ENCODE measurements at places on chromosomes 6 and 20. TPM values are rescaled to one million over a fixed set of nuclear protein-coding genes. Genes with fewer than 3 reads are reported as not detected.

Gene NKX2-2
- not detected for total RNA-seq

Gene RUNX2
- 0.55 TPM for total RNA-seq

Gene COL9A1
- 18.7 TPM for total RNA-seq

DNA sequence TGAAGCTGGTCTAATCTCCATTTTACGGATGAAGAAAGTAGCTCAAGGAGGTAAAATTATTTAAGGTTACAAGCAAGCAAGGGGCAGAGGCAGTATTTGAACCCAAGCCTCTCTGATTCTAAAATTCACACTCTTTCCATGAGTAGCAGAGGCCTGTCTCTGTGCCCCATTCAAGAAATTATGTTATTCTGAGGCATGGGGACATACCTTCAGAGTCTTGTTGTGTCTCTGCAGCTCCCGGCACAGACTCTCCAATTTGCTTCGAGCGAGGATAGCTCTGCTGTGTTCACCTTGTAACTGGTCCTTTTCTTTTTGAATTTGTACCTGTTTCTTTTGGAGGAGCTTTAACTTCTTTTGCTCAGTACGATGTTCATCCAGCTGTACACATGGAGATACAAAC lies 21.5 kb downstream of the TXLNB start:
- H3K36me3 ChIP-seq, result peaks cover 7% of the 10 kb centered on the region
- H3K4me3 ChIP-seq, result no peak overlapping the region
- no peak overlapping the region for H3K27ac ChIP-seq

GRCh38 chr6:16684896-16685554 lies 76.2 kb downstream of the ATXN1 start:
- H3K4me1 ChIP-seq, result no peaks in the 10 kb centered on the region
- no peak for DNase-seq
- no peaks in the 10 kb centered on the region for H3K27me3 ChIP-seq
